ENCODE measurements at places on chromosomes 1 and 21.
A peak's percentile ranks its signal among the peaks of the same experiment; 100 is the strongest.

- no peak for DNase-seq
These were observed 198.6 kb upstream of the HMCN1 start for GRCh38 chr1:185535621-185536020.

GRCh38 chr1:117541003-117541402, 64.8 kb upstream of the TENT5C start:
- DNase-seq = no peak

DNA sequence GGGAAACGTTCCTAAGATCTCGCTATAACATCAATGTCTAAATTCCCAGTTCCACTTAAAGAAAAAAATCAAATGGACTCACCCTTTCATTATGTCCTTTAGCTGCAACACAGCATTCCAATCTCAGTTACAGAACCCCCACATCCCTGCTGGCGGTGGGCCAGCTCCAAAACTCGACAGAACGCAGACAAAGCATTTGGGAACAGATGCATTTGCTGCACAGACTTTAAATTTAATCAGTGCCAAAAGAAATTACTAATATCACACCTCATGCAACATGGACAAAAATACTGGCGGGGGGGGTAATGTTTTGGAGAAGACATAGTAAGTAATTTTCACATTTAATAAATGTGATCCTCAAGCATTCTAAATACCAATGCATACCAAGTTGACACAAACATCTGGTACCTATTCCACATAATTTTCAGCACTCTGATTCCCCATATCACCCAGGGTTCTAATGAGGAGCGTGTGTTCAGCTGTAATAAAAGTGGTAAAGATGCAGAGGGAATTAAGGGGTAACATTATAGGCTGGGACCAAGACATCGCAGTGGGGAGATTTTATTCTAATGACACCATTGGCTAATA, 79.7 kb downstream of the TGFBR3 start:
- DNase-seq = no peak

DNA sequence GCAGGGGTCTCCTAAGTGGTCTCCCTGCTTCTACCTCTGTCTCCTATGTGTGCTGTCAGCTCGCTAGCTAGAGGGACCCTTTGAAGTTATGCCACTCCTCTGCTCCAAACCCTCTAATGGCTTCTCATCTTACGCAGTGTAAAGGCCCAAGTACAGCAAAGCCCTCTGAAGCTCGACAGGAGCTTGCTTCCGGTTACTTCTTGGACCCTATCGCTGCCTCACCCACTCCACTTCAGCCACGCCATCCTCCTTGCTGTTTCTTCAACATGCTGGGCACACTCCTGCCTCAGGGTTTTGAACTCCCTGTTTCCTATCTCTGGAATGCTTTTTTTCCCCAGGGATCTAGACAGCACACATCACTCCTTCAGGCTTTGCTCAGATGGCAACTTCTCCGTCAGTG, 102.3 kb upstream of the F3 start:
- DNase-seq = no peak

DNA sequence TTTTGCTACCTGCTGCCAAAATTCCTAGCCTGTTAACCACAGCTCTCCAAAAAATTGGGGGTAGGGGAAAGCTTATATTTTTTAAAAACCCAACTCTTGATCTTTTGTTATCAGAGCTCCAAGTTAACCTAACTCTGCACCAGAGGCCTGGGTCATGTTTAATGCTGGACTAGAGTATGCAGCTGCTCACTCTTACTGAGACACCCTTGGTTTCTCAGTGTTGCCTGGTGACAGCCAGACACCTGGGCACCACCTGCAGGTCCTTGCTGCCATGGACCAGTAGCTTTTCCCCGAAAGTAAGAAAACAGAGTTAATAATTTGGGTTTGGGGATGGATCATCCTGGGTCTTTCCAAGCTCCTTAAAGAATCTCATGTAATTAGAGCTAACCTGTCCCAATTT, 30.1 kb downstream of the KCNJ6 start:
- DNase-seq = no peak

DNA sequence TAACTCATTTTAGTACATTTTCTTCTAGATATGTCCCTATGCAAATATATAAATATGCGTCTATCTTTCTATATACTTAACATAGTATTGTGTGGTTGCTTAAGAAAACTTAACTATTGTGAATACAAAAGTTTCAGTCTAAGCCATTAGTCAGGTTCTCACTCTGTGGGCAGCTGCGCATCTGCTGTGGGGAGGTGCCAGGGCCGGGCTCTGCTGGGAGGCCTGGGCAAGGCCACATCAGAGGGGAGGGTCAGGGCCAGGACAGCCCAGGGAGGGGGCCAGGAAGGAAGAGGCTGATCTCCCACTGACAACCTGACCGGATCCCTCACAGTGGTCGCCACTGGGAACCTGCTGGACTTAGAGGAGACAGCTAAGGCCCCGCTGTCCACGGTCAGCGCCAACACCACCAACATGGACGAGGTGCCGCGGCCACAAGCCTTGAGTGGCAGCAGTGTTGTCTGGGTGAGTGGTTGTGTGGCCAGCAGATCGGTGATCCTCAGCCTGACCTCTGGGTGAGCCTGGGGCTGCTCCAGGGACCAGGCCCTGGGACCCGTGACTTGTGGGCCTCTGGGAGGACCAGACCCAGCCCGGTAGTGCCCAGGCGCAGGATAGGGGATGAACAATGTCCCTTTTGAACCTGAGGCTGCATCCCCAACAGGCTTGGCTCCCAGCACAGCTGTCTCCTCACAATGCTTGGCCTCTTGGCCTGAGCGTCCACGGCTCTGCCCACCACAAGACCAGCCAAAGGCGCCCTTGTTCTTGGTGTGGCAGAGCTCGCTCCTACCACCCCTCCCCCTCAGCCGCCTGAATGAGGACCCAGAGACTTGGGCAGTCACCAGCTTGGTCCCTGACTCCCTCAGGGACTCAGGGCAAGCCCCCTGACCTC, 20.2 kb downstream of the LDLRAP1 start:
- no peak for DNase-seq

DNA sequence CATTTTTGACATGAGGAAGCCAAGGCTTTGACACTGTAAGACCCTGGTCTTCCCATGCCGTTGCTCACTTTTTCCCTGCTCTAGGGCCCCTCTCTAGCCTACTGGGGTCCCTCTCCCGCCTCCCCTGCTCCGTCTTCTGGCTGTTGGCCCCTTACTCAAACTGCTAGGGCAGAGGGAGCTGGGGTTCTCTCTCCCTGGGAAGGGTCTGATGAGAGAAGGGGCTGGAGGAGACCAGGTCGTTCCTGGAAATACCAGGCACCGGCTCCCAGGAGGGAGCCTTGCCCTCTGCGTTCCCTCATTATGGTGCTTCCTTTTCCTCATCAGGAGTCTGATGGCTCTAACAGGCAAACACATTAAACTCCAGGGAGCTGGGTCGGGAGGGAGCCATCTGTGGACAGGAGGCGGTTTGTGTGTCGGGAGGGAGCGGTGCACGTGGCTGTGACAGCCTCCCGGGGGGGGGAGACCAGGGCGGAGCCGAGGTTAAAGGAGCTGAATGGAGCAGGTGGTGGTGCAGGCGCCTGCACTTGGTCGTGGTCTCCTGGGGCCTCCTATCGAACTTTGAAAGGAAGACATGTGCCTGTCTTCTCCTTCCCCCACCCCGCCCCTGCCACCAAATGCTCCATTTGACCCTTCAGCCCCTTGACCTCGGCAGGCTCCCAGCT, 35.4 kb upstream of the LHX4 start:
- DNase-seq = no peak

DNA sequence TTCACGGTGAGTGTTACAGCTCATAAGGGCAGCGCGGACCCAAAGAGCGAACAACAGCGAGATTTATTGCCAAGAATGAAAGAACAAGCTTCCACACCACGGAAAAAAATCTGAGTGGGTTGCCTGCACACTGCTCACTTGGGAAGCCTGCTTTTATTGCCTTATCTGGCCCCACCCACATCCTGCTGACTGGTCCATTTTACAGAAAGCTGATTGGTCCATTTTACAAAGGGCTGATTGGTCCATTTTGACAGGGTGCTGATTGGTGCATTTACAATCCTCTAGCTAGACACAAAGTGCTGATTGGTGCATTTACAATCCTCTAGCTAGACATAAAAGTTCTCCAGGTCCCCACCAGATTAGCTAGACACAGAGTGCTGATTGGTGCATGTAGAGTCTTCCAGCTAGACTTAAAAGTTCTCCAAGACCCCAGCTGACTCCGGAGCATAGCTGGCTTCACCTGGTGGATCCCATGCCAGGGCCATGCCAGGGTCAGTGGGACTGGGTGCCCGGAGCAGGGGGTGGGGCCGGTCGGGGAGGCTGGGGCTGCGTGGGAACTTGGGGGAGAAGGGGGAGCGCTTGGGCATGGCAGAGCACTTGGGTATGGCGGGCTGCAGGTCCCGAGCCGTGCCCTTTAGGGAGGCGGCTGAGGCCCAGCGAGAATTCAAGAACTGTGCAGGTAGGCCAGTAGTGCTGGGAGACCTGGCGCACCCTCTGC, 75.4 kb upstream of the ATP1A1 start:
- DNase-seq = no peak

- DNase-seq = no peak
These were observed 5.9 kb upstream of the MPL start for GRCh38 chr1:43331688-43332087.

DNA sequence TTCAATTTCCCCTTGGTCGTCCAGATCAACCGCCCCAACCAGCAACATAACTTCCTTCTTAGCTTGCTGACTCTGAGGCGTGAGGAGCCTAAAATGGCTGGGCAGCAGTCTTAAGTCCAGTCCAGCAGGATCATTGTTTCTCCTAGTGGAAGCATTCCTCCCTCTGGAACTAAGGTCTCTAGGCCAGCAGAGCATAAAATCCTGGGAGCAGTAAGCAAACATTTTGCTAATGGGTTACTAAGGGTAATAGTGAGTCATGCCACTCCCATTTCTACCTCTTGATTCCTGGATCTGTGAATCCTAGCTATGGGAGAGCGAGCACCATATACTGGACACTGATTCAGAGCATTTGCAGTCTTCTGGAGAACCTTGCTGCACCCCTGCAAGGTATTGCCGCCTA, 59.9 kb downstream of the ADSS2 start:
- DNase-seq = no peak

DNA sequence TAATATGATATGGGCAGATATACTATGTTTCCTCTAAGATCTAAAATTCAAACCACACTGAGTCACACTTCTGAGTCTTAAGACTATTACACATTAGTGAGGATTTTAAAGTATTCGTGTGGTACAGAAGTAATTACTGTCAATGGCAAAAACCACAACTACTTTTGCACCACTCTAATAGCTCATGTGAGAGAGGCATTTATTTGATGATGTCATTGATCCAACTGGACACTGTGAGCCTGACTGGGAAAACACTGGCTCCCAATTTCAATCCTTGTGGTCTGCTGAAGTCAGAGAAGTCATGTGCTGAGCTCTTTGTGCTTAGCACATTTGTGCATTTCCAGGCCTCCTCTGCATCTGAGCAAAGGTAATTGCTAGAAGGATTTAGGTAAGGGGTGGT, 377.8 kb downstream of the USH2A start:
- DNase-seq = no peak

DNA sequence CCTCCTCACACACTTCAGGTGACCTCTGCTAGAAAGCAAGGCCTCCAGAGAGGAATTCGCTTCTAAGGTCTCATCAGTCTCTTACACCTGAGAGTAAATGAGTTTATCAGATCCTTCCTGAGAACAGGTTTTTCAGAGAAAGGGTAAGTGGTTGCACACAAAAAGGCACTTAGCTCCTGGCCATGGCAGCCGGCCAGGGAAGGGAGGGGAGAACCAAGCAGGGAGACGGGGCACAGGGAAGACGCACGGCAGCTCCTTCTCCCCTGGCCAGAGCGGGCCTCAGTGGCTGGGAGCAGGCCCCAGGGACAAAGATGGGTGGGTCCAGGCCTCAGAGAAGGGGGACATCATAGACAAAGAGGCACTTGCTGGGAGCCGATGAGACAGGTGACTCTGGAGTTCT, 3.6 kb upstream of the TNNT2 start:
- DNase-seq = peak; percentile 63

DNA sequence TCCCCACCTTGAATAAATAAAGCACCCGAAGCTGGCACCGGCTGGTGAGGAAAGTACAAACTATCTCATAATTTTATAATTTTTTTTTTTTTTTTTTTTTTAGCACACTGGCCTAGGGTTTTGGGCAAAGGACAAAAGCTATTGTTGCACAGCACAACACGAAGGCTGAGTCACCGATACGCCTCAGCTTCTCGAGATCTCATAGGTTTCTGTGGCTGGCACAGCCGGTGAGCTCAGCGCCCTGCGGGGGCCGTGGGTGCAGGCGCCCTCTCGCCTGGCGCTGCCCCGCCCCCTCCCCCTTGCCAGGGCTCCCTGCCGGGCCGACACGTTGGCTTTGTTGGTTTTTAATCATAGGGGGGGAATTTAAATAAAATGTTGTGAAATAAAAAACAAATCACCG, 17.2 kb downstream of the CASZ1 start:
- DNase-seq = peak; percentile 90

GRCh38 chr1:170252851-170253579, 107.3 kb downstream of the NTMT2 start:
- no peak for DNase-seq

DNA sequence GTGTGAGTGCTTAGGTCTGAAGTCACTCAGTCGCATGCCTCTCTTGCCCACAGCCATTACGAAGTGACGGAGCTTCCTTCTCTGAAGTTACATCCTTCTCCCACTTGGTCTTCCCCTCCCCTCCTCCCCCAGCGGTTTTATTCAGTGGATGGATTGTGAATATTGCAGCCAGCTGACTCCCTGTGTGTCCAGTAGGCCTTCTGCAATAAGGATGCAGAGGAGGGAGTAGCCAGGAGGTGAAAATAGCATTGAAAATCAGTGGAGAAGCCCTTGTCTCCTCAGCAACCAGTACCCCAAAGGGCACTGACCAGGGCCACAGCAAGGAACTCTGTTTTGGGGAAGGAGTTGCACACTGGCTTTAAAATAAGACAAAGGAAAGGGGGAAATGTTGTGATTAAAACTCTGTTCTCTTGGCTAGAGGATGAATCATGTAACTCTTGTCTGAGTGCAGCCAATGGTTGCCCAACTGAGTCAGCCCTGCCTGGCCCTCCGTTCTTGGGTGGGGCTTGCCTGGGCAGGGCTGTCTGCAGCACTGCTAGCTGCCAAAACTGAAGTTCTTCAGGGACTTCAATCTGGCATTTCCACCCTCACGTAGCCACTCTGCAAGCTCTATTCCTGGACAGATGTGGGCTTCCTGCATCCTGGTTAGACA, 4.3 kb downstream of the S100A10 start:
- no peak for DNase-seq

GRCh38 chr1:8136766-8137165, 110.7 kb upstream of the ERRFI1 start:
- no peak for DNase-seq

GRCh38 chr1:183635099-183635605, 431 bp downstream of the ARPC5 start:
- DNase-seq = peak; percentile 49

Data from NCI-H1092 treated with DMSO at 0.1 percent for 48 hours (cell line).